HepG2 (cell line): ENCODE measurements at places on chromosomes 1 and 21. TPM values are rescaled to one million over a fixed set of nuclear protein-coding genes. Genes with fewer than 3 reads are reported as not detected.
A peak's percentile ranks its signal among the peaks of the same experiment; 100 is the strongest.

The PACC1 gene
- 10.7 and 14.1 TPM in 2 replicates for polyA plus RNA-seq

The TRIM17 gene
- 0.22 and 0.32 TPM in 2 replicates for polyA plus RNA-seq

The TFAP2E gene
- 0.41 and 0.46 TPM in 2 replicates for polyA plus RNA-seq

The TRAPPC3 gene
- polyA plus RNA-seq = 48.0 and 53.7 TPM in 2 replicates

The RCSD1 gene
- not detected in 2 replicates for polyA plus RNA-seq

The C1orf105 gene
- polyA plus RNA-seq = 0.44 and 0.45 TPM in 2 replicates

GRCh38 chr1:186244825-186245224 is 130.2 kb downstream of the TPR start:
- DNase-seq = peak; percentile 5

- no peak for DNase-seq
These were observed at the start of gene PLD5 for GRCh38 chr1:242524571-242525359. PLD5 (minus strand) TSS chr1:242524697.

DNA sequence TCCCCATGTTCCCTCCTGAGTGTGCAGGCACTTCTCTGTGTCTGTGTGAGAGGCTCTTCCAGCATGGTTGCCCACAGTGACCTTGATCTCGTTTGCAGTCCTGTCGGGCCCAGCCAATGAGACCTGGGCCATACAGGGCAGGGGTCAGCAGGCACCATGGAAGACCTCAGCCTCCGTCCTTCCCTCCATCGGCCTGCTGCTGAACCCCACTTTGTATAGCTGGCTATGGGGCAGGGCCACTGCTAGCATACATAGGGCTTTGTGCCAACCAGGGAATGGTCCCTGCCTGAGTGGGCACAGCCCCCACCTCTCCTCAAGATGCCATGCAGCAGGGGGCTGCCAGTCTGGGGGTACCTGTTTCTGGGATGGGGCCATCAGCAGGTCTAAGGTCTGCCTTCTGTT is 3.8 kb downstream of the C1orf35 start:
- DNase-seq = no peak

DNA sequence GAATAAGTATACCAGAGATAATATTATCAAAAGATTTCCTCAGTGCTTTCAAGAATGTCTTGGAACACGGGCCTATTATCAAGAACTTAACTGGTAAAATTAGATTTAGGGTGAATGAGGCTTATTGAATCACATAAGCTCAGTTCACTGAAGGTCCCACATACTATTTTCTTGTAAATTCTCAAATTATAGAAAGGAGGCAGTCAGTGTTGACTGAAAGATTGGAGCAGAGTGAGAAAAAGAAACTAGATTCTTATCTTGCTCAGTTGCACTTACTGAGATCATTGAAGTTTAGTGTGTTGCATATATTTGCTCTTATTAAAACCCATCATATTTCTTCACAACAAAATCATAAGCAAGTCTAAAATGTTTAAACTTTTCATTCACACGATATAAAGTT is 3.9 kb upstream of the RGS1 start:
- no peak for DNase-seq

GRCh38 chr1:64915381-64916274 is 50.7 kb downstream of the JAK1 start:
- DNase-seq = peak; percentile 93

DNA sequence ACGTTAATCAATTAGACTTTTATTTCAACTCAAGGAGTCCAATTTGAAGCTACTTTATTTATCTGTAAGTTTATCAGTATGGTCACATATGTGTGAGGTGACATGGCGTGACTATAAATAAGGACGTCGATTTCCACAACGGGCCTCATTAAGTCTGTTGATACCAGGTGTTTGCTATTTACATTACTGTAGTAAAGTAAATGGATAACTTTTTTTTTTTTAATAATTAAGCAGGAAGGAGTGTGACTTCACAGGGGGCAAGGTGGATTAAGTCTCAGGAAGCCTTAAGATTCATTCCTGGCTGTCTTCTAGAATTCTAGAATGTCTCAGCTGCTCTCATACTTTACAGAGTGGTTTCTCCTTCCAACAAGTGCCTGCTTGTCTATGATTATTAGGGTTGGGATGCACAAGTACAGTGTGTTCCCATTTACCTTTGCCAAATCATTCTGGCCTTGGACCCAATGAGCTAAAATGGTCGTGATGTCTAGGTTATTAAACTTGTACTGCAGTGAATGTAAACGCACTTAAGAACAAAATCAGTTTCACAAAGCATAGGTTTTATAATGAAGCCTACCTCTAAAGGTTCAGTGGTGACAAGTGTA is 15.5 kb downstream of the MAP3K7CL start:
- no peak for DNase-seq

GRCh38 chr21:46069719-46070279 is 28.1 kb upstream of the COL6A2 start:
- DNase-seq = no peak

DNA sequence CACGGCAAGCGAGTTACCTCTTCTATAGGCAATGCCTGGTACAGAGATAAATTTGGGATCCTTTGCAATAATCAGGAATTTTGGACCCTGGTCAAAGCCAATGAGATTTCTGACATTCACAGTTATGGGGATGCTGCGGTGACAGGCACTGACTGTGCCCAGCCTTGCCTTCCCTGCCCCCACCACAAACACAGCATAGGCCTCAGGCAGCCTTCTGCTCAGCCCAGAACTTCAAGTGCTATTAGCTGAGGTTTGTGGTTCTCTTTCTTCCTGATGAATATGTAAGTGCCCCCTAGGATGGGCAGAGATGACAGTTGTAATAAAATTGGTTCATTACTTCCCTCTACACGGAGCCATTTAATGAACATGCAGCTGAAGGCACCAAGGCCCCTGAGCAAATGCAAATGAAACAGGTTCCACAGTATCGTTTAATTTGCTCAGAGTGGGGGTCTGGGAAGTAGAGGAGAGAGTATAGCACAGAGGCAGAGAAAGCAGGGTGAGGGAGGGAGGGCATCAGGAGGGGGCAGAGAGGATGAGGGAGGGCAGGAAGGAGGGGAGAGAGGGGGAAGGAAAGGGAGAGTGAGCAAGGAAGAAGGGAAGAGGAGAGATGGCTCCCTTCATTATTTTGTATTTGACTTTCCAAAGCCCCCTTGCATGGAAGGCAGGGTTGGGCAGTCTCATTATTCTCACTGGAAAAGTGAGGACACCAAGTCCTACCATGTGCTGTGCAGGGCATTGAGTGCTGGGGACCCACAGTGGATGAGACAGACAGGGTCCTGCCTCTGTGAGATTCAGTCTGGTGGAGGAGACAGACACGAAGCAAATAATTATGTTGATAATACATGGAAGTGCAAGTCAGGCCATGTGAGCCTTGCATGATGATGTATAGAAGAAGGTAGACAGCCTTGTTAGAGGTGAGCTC is 513.0 kb downstream of the PTPRU start:
- DNase-seq = no peak

DNA sequence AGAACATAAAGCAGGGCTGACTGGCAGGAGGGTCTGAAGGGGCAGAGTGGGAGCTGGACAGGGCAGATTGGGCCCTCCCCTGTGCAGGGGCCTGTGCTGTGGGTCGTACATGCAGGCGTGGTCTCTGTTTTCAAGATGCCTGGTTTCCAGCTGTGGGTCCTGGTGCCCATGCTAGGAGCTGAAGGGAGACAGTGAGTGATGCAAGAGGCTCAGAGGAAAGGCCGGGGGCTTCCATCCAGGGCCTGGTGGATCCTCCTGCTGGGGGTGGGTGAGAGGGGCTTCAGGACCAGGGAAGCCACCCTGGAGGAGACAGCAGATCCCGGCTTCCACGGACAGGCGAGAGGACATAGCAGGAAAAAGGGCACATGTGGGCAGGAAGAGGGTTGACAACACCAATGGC is 349.0 kb upstream of the VAMP3 start:
- no peak for DNase-seq

- DNase-seq = no peak
These were observed 40.1 kb downstream of the TMED5 start for GRCh38 chr1:93140106-93140505.

DNA sequence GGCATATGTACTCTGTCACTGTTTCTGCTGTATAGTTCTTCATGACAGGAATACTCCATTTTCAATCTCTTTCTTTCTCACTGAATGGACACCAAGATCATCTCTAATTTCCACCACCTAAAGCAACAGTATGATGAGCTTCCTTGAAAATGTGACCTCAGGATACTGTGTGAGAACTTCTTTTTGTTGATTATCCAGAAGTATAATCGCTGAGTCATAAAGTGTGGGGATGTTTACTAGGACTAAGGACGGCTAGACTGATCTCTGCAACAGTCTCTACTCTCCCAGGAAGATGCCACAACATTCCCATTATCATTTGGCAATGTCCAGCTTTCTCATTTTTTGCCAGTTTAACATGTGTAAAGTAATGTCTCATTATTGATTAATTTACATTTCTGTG is 70.3 kb downstream of the TNFSF18 start:
- peak; percentile 2 for DNase-seq

DNA sequence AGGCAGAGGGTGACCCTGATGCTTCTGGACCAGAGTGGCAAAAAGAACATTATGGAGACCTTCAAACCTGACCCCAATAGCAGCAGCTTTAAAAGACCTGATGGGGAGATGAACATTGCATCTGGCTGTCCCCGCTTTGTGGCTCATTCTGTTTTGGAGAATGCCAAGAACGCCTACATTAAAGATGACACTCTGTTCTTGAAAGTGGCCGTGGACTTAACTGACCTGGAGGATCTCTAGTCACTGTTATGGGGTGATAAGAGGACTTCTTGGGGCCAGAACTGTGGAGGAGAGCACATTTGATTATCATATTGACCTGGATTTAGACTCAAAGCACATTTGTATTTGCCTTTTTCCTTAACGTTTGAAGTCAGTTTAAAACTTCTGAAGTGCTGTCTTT is 45.8 kb downstream of the TRAF5 start:
- no peak for DNase-seq

DNA sequence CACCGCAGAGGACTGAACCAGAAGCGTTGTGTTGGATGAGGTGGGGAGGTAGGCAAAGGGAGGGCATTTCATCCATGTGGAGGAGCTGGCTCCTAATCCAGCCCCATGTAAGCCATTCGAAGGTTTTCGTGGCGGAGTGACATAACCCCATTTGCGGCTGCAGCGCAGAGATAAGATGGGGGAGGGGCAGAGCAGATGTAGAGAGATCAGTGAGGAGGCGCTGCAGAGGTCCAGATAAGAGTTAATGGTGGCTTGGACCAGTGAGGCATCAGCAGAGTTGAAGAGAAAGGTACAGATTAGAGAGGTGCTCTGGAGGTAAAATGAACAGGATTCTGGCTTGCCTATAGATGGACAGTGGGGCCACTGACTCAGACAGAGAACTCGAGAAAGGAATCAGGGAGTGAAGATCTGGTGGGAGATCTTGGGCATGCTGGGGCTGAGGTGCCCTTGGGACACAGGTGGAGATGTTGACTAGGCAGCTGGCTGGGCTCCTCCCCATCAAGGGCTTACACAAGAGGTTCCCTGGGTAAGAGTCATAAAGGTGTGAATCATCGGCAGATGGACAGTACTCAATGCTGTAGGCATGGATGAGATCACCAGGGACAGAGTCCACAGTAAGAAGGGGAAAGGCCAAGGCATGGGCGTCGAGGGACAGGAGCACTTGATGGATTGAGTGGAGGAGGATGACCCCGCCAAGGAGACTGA is 7.8 kb upstream of the PTPRF start:
- DNase-seq = peak; percentile 86

DNA sequence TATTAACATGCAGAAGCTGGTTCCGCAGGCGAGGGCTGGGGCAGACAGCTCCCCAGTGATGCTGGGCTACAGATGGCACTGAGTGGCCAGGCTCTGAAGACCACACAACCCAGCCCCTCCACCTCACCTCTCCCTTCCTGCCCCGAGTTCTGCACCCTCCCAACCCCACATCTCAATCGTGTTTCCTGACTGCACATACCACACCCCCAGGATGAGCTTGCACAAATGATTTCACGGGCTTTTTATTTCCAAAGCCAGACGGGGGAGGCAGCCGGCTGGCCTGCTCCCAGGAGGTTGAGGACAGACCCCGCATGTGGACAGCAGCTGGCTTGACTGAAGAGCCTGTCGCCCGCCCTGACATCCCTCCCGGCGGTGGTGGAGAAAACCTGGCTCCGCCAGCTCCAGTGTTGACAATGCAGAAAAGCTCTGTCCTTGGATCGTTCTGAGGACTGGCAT is 21.4 kb upstream of the ALDH4A1 start:
- no peak for DNase-seq

DNA sequence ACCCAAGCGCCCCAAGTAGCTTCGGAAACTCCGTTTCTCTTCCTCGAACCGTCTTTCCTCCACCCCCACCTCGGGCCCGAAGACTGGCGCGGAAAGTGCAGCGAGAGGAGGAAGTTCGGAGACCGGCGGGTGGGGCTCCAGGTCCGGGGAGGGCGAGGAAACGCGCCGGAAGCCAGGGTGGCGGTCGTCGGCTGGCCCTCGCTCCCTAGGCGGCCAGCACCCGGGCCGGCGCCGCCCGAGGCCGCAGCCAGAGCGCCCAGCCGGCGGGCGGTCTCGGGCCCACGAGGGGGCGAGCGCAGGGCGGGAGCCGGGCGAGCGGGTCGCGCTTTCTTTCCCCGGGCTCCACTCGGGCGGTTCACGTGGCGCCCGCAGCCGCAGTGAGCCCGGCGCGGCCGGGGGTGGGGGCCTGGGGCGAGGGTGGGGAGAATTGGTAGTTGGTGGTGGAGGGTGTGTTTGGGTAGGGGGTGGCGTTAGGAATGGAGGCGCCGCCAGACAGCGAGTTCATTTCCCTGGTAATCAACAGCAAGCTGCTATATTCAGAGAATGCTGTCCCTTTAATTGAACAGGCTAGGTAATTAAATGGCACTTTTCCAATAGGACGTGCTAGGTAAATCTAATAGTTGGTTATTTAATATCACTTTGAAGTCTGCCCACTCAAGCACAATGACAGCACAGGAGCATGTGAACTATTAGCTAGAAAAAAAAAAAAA is 6.7 kb downstream of the LMO4 start:
- DNase-seq = peak; percentile 9

- no peak for DNase-seq
These were observed 47.3 kb downstream of the LYPLAL1 start for GRCh38 chr1:219220945-219221344.

GRCh38 chr1:185409345-185409744 is 92.3 kb upstream of the IVNS1ABP start:
- DNase-seq = no peak

- no peak for DNase-seq
These were observed 625.8 kb downstream of the BRINP3 start for GRCh38 chr1:189851806-189852367.

- DNase-seq = no peak
These were observed 20.9 kb downstream of the LHX4 start for GRCh38 chr1:180250883-180251509.

- DNase-seq = no peak
These were observed 190.2 kb upstream of the NR5A2 start for GRCh38 chr1:199837321-199837720.

DNA sequence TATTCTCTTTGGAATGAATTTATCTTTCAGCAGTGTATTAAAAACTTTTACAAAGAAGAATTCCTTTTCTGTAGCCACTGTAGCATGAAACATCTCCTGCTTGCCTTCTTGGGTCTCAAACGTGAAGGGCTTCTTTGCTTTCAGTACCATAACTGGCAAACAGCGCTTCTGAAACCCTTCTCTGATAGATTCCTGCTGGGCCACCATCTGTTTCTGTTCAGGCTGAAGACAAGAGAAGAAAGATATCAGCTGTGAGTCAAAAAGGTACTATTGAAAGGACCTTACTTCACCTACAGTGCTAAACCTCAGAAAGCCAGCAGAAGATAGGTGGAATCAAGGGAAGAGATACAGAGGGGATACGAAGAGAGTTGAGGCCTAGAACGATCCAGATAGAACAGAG is 10.5 kb downstream of the AIM2 start:
- no peak for DNase-seq
